M059J (cell line): ENCODE measurements at places on chromosomes 2 and 18. TPM values are rescaled to one million over a fixed set of nuclear protein-coding genes. Genes with fewer than 3 reads are reported as not detected.

PKDCC gene
- 4.1 and 5.4 TPM in 2 replicates for total RNA-seq

RGPD4 gene
- not detected in 2 replicates for total RNA-seq

MROH2A gene
- not detected in 2 replicates for total RNA-seq

CCDC141 gene
- total RNA-seq: 0.07 TPM in 1 of 2 replicates, not detected in the other

APCDD1 gene
- total RNA-seq: 2.4 and 6.8 TPM in 2 replicates

DDX1 gene
- 56.4 and 89.4 TPM in 2 replicates for total RNA-seq

IL37 gene
- 0.30 TPM in 1 of 2 replicates, not detected in the other for total RNA-seq

LINC00305 gene
- not detected in 2 replicates for total RNA-seq

TSPYL6 gene
- total RNA-seq: not detected in 2 replicates

HAAO gene
- not detected in 2 replicates for total RNA-seq

DNPEP gene
- total RNA-seq: 75.8 and 88.2 TPM in 2 replicates

TTN gene
- total RNA-seq: 0.52 and 0.71 TPM in 2 replicates

MYO5B gene
- 4.1 and 5.5 TPM in 2 replicates for total RNA-seq

RNF125 gene
- total RNA-seq: 0.07 TPM in 1 of 2 replicates, not detected in the other

FAM228A gene
- not detected in 2 replicates for total RNA-seq

ESPNL gene
- total RNA-seq: not detected in 2 replicates

TNFAIP6 gene
- not detected in 2 replicates for total RNA-seq

SDC1 gene
- total RNA-seq: 83.3 and 127 TPM in 2 replicates

REG1B gene
- total RNA-seq: not detected in 2 replicates

ANTXR1 gene
- total RNA-seq: 28.2 and 38.6 TPM in 2 replicates

SGPP2 gene
- total RNA-seq: 0.05 TPM in 1 of 2 replicates, not detected in the other

SCN9A gene
- 0.42 and 0.86 TPM in 2 replicates for total RNA-seq

ASXL2 gene
- 4.7 and 8.0 TPM in 2 replicates for total RNA-seq

ZBTB7C gene
- not detected in 2 replicates for total RNA-seq

ACSL3 gene
- 83.1 and 90.6 TPM in 2 replicates for total RNA-seq

TMEM127 gene
- total RNA-seq: 33.8 and 45.3 TPM in 2 replicates

NRP2 gene
- 62.0 and 84.6 TPM in 2 replicates for total RNA-seq

CNGA3 gene
- not detected in 2 replicates for total RNA-seq
